ENCODE measurements at places on chromosomes 2 and 18.

GRCh38 chr2:43080571-43081021 lies 145.8 kb downstream of the ZFP36L2 start:
- DNase-seq, result no peak

- DNase-seq, result no peak
These were observed 68.3 kb upstream of the IL1R1 start for GRCh38 chr2:102074152-102074783.

- no peak for DNase-seq
These were observed 93.3 kb downstream of the CDH20 start for GRCh38 chr18:61426492-61427053.

GRCh38 chr18:56086176-56086575 lies 498.2 kb upstream of the TCF4 start:
- DNase-seq, result no peak

GRCh38 chr2:55269645-55269990 lies 587 bp upstream of the MTIF2 start:
- DNase-seq, result no peak

DNA sequence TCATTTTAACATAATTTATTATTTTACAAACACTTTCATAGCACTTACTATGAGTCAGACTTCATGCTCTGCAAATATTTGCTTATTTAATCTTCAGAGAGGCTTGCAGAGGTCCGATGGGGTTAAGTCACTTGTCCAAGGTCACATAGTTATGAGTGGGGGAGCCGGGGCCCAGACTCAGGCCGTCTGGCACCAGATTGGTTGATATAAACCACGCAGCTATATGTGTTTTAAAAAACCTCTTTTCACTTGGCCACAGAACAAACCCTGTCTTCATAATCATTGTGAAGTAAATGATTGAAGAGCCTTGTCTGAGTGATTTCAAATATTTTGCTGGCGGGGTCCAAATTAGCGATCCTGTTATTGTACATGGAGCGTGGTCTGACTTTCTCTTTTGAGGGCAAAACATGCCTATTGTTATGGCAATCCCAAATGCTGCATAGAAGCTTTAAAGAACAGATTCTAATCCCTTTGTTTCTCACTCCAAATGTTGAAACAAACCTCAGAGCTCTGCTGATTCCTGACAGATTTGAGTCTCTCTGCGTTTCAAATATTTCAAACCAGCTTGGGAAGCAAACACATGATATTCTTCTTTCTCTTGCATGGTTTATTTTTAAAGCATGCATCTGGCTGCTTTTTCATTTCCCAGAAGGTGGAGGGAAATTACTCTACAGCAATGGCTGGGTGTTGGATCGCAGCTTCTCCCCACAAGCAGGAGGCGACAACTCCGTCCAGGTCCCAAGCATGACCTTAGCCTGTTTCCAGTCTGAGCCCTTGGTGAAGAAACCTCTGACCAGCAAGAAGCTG lies 142.4 kb downstream of the DDX1 start:
- DNase-seq, result no peak

GRCh38 chr2:37682473-37682872 lies 11.0 kb upstream of the CDC42EP3 start:
- DNase-seq, result no peak

DNA sequence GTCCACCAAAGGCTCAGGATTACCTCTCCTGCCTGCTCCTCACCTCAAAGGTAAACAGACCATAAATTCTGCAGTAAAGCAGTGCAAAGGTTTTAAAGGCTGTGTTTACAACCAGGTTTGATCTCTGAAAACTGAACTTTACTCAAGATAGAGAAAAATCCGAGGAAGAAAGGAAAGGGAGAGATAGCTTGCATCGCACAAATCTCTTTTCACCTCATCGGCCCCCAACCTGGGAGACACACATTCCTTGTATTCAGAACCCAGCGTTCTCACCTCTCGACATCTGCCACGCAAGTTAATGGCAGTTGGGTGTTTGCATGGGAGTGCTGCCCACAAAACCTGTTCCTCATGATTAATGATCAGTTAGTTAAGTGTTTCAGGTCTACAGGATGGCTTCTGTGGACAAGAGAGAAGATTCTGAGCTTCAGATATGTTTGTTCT lies 72.6 kb downstream of the GATA6 start:
- no peak for DNase-seq

DNA sequence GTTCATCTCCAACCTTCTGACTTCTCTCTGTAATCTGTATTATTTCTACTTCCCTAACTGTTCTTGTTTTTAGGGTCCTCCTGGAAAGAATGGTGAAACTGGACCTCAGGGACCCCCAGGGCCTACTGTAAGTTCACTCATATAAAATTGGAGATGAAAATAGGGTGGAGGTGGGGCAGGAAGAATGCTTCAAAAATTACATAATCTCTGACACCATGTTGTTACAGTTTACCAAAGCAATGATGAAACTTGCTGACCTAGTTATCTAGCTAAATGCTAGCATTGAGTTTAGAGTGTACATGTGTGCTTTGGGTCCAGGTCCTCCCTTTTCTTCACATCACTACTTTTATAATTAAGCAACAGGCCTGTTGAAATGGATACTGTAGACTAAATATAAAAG lies 23.1 kb downstream of the COL3A1 start:
- no peak for DNase-seq

- peak; percentile 61 for DNase-seq
These were observed 57.1 kb downstream of the ADCYAP1 start for GRCh38 chr18:961644-962355.

GRCh38 chr18:3153107-3153704 lies 66.6 kb downstream of the MYOM1 start:
- DNase-seq, result no peak

- DNase-seq, result no peak
These were observed 15.8 kb downstream of the CWC22 start for GRCh38 chr2:179991344-179991743.

GRCh38 chr2:9236045-9236344 lies 29.4 kb downstream of the ASAP2 start:
- DNase-seq, result no peak

- DNase-seq, result no peak
These were observed 188.3 kb upstream of the STON1 start for GRCh38 chr2:48341551-48342133.

GRCh38 chr2:232458661-232459418 lies 2.9 kb downstream of the ALPI start:
- no peak for DNase-seq

- no peak for DNase-seq
These were observed 38.5 kb downstream of the CDCA7 start for GRCh38 chr2:173393186-173393585.

- DNase-seq, result no peak
These were observed 248.6 kb downstream of the CYP26B1 start for GRCh38 chr2:71898851-71899681.

DNA sequence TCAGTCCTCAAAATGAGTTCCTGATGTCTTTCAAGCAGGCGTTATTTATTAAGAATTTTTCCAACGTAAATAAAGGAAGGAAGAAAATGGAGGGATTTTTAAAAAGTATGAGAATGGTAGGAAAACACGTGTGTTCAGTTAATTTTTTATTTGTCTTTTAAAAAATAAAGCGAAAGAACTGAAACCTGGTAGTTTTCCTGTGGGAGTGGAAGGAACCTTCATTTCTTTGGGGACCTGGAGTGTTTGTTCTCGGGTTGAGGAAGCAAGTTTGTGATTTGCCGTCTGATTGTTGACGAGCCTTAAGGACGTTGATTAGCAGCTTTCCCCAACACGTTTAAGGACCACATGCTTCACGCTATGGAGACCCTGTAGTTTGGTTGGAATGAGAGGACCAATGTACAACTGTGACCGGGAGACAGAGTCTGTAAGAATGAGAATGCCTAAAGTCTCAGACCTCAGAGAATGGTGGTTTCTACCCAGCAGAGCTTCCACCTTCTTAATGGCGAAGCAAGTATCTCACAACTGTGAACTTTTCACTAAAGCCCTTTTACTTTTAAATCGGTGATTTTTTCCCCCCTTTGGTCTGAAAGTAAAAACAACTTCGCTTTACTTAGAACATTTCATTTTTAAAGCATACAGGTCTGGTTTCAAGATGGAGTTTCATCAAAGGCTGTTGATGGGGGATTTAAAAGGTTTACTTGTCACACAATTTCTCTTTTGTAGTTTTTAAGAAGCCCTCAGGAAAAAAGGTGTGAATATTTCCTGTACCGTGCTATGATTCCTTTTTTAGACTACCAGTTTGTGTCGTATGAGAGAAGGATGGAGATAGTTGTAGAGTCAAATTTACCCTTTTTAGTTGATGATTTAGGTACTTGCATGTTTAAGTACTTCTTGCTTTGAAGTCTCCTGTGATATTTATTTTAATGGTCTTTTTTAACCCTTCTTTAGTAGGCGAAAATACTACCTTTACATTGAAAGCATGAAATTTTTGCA lies 1.4 kb downstream of the TTC39C start:
- DNase-seq, result no peak

GRCh38 chr18:9771261-9771976 lies 63.3 kb downstream of the RAB31 start:
- DNase-seq, result peak; percentile 78

DNA sequence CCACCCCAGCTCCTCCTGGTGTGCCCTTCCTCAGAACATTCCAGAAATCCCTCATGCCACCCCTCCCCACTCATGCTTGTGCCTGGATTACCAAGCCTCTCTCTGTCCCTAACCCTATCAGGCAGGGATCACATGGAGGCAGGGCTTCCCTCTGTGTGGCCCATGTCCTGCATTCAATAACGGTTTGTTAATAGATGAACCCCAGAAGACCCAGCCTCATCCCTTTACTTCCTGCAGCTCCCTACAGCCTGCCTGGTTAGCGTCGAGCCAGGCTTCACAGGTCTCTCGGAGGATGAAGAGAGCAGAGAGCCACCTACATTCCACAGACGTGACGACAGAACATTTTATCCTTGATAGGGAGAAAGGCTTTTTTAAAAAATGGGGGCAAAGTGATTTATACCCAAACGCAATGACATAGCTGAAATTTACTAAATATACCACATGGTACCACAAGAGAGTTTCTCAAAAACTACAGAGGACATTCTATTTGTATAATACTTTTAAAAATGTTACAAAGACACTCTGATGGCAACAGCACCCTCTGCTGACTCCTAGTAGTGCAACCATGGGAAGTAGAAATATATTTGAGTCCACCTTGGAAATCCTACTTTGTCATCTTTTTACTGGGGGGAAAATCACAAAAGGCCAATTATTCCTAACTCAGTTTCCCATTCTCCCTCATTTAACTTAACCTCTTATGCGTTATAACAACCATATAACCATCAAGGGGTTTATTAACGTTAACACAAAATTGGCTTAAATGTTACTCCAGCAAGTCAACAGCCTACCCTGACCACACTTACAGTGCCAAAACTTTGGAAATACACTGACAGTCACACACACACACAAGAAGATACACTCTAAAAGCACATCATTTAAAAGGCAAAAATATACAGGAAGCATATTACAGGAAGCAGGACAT lies 30.7 kb downstream of the FBXO15 start:
- DNase-seq, result no peak

- DNase-seq, result peak; percentile 13
These were observed 1.2 kb downstream of the RAB12 start for GRCh38 chr18:8610459-8610851.

DNA sequence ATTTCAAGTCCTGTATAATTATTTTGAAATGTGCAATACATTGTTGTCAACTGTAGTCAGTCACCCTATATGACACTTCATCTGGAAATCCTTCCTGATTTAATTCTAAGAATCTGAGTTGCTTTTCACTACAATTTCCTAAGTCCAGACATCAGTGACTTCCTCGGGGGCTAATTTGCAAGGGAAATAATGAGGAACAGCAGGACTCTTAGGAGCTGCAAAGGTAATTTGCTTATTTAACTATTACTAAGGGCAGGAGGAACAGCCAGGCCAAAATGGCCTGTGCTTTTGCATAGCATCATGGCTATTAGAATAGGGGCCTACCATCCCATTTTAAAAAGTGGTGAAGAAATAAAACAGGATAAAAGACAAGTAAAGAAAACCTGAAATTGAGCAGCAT lies 178.8 kb downstream of the MC4R start:
- no peak for DNase-seq

- no peak for DNase-seq
These were observed 1.6 kb downstream of the MFSD2B start for GRCh38 chr2:24011250-24012104.

DNA sequence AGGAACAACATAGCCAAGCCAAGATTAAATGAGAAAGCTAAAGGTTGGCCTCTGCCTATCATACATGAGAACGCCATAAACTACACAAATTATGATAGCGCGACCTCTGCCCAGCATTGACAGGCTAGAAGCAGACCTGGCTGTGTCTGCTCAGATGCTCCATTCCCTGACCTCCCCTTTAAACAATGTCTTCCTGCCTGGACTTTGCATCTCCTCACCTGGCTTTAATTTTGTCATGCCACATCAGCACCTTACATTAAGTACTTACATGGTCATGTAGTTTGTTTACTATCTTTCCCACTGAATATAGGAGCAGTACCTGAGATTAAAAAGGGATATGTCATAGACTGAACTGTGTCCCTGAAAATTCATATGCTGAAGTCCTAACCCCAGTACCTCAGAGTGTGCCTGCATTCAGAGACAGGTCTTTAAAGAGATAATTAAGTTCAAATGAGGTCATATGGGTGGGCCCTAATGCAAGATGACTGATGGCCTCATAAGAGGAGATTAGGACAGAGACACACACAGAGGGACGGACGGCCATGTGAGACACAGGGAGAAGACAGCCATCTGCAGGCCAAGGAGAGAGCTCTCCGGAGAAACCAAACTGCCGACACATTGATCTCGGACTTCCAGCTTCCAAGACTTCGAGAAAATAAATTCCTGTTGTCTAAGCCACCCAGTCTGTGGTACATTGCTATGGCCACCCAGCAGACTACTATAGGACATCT lies 103.7 kb downstream of the BIN1 start:
- no peak for DNase-seq

DNA sequence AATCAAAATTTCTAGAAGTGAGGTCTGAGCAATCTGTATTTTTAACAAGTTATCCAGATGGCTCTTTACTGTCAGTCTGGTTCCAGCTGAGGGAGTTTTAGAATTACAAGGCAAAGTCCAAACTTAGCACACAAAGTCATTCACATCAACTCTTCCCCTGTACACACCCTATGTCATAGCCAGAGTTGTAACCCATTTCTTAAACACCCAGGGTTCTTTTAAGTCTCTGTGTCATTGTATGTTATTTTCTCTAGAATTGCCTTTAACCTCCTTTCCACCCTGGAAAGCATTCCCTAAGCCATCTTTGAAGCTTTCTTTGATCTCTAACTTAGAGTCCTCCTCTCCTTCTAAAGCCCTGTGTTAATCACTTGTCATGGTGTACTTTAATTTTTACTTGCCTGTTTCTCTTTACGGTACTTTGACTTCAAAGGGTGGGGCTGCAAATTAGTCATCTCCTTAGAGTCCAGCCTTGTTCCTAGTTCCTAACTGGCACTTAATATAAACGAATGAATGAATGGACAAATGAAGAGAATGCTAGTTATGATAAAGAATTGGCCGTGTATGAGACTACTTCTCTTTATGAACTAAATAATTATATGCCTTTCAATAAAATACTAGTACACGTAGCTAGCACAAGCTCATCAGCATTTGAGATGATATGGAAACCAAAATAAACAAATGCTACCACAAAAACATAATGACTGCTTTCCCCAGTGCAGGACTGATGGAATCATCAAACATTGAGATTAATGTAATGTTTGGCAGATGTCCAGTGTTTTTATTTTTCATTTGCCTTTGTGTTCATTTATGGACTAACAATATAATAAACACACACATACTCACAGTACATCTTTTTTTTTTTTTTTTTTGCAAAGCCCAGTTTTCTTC lies 11.9 kb upstream of the ACTR3 start:
- no peak for DNase-seq

GRCh38 chr2:157469726-157470125 lies 25.8 kb upstream of the CYTIP start:
- no peak for DNase-seq

Data from activated CD4-positive, alpha-beta T cell treated with anti-CD3 and anti-CD28 coated beads, Interleukin-2, amount 50 U/mL, for 48 hours (primary cell).